Tongue (tissue), 3 donors: ENCODE measurements at places on chromosomes 5 and 9.

- DNase-seq: no peak
Measured at GRCh38 chr9:95937131-95937530, 61.6 kb downstream of the ERCC6L2 start.

GRCh38 chr9:18485714-18486113 lies 11.8 kb downstream of the ADAMTSL1 start:
- no peak for DNase-seq

DNA sequence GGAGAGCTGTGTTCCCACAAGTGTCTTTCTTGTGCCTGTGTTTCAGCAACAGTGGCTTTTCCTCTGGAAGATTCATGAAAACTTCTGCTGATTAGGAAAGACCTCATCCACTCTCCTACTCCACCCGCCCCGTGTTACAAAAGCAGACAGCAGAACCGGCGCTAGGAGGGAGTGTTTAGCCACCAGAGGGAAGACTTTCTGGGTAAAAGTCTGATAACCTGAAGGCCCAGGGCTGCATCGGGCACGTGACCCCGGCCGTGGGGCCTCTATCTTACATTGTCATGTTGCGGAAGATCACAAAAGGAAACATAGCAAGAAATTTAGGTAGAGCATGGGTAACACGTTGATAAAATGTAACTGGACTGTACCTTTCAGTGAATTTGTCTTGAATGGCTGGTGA lies 32.0 kb upstream of the DMRT2 start:
- peak; percentile 64 for DNase-seq

DNA sequence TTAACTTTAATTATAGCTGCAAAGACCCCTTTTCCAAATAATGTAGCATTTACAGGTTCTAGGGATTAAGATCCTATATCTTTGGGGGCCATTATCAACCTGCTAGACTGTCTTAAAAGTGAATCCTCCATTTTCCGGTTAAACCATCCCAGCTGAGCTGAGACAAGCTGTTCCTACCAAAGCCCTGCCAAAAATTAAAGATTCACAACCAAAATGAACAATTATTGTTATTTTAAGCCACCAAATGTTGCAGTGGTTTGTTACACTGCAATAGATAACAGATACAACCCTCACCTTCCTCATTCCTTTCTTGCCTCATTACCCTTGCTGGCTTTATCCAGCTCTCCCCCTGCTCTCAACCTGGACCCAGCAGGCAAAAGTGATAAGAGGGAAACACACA lies 343.4 kb downstream of the CDK5RAP2 start:
- no peak for DNase-seq

GRCh38 chr5:122816756-122817155 lies 28.7 kb upstream of the SNX24 start:
- no peak for DNase-seq

GRCh38 chr9:100170556-100170955 lies 71.5 kb downstream of the INVS start:
- DNase-seq: no peak

DNA sequence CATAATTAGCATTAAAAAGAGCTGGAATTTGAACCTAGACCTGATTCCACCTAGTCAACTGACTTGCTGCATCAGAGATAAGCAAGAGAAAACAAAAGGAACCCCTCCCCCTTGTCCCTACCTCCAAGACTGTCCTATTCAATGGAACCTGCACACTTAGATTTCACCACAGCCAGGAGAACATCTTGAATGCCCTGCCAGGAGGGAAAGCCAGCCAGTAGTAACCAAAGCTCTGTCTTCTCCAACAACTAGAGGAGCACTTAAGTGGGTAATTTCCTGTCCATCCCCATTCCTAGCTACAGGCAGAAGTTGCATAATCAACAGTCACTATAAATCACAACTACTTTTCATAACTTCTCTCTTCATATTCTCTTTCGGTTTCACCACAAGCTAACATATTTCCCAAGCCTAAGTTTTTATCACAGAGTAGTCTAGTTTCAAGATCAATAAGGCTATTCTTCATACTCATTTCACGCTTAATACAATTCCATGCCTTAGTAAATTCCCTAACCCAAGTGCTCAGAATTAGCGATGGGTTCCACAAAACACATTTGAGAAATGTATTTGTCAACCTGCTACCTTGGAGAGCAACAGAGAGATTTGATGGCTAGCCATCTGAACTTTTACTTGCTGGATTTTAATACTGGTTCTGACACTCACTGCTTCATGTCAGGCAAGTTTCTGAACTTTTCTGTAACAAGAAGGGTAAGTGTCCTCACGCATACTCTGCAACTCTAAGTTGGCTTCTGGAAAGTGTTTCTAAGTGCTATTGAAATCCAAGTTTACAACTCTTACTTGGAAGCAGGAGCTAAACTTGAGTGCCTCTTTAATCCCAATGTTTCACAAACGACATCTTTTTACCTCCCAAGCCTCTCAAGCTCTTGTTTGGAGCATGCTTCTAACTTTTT lies 2.0 kb downstream of the DENND1A start:
- DNase-seq: peak; percentile 11

GRCh38 chr5:33330426-33330825 lies 110.3 kb upstream of the TARS1 start:
- DNase-seq: peak; percentile 47

DNA sequence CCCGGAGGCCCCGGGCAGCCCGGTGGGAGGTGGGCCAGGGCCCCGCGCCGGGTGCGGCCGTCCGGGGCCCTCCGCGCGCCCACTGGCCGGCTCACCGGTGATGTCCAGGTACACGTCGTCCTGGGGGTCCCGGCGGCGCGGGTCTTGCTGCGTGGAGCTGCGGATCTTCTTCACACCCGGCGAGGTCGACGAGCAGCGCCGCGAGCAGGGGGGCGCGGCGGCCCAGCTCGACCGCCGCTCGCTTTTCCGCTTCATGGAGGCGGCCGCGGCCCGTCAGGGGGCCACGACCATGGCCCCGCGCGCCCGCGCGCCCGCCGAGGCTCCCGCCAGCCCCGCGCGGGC lies 548 bp downstream of the CDC14B start:
- DNase-seq: no peak

GRCh38 chr5:167358868-167359492 lies 932.5 kb upstream of the WWC1 start:
- no peak for DNase-seq

DNA sequence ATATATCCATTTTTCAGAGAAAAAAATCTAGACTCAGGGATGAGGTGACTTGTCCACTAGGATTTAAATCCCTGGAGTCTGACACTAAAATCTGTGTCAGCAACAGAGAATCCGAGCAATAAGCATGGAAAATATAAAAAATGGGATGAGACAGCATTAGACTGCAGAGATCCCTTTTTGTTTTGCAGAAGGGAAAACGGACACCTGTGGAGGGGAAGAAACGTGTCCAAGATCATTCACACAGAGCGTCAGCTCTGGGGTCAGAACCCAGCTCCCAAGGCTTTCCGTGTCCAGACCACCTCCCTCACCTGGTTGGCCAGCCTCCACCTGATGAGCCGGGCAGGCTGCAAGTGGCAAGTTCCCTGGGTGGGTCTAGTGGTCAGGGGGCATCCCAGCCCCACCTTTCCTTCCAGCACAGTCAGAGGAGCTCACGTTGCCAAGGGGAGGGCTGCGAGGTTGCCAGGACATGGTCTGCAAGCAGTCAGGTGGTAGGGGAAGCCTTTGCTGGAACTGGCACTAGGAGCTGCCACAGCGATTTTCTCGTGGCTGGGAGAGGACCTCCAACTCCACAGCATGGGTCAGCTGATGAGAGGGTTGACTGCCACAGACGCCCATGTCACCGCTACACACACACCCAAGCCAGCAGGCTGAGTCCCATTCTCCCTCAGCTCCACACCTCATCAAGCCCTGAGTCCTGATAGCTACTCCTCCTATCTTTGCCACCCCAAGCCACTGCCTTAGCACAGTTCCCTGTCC lies 65.9 kb upstream of the CPLX2 start:
- no peak for DNase-seq

DNA sequence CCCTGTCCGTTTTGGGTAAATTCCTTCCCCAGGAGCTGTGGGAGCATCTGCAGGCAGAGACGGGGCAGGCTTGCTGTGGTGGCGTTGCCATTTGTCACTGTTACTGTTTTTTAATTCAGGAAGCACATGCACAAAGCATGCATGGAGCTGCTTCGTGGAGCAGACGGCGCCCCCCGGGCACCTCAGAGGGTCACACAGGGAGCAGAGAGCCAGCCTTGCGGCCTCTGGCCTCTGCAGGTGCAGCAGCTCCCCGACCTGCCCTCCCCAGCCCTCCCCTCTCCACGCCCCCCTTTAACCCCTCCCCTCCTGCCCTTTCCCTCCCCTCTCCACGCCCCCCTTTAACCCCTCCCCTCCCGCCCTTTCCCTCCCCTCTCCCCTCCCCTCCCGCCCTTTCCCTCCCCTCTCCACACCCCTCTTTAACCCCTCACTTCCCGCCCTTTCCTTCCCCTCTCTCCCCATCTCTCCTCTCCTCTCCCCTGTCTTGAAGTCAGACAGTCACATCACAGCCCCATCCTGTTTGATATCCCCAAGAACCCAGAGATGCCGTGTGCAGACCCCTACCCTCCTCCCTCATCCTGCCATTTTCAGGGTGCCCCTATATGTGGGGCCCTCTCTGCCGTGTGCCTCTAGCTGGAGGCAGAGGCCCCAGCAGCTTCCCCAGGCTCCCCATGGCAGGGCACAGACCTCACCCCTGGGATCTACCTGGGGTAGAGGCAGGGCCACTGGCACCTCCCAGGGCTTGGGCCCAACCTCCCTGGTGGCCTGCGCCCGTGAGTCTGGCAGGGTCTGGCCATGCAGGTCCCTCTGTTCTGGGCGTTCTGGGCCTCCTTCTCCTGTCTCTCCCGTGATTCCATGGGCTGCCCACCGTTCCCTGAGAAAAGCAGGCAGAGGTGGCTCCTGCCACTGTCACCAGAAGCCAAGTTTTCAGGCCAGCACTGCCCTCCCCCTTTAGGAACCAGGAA lies 29.6 kb upstream of the UBAC1 start:
- DNase-seq: peak; percentile 86

GRCh38 chr5:51968756-51969155 lies 585.5 kb downstream of the ISL1 start:
- DNase-seq: no peak

- DNase-seq: no peak
Measured at GRCh38 chr9:87198716-87199115, 251.4 kb upstream of the GAS1 start.

- DNase-seq: no peak
Measured at GRCh38 chr5:14174230-14174636, 31.1 kb downstream of the TRIO start.

DNA sequence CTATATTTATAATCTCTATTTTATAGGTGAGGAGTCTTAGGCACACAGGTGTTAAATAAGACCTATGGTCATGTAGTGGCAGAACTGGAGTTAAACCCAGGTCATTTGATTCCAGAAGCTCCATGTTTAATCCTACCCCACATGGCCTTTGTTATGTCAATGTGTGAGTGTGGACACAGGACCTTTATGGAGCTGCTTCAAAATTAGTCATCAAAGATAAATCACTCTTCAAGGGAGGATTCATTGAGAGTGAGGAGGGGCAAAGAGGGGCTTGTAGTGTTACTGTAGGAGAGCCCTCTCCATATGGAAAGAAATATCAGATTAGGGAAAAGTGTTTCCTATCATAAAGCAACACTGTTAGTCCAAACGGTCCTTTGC lies 74.6 kb upstream of the ARRDC3 start:
- DNase-seq: no peak

DNA sequence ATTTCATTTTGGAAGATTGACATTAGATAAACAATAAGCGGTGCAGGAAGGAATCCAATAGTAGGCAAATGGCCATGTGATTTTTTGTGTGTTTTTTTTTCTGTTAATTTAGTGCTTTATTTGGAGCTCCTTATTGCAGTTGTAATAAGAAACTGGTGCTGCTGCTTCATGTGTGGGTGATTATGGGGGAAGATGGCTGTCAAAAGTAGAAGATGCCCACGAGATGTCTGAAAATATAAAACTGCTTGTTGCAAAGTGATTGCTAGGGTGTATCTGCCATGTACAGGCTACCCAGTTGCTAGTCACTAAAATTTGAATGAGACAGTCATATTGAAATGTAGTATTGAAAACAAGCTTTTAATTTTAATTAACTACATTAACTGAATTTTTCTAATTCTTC lies 216.7 kb upstream of the FTMT start:
- no peak for DNase-seq

GRCh38 chr9:131422241-131422792 lies 28.4 kb downstream of the PRRC2B start:
- DNase-seq: no peak

GRCh38 chr9:72322678-72323077 lies 42.3 kb downstream of the ZFAND5 start:
- no peak for DNase-seq

DNA sequence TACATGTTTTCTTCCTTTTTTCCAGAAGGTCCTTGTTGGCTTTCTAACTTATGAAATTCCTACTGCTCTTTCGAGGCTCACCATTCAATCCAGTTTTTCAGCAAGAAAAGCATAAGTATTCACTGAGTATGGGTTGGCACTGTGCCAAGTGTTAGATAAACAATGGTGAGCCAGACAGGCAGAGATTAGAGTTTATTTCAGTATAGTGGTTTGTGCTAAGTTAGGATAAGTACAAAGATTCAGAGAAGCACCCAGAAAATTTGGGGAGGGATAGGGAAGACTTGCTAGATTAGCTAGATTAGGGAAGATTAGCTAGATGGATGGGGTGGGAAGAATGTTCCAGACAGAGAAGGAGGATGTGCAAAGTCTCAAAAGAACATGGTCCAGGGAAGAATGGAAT lies 122.9 kb downstream of the OXCT1 start:
- DNase-seq: peak; percentile 46

DNA sequence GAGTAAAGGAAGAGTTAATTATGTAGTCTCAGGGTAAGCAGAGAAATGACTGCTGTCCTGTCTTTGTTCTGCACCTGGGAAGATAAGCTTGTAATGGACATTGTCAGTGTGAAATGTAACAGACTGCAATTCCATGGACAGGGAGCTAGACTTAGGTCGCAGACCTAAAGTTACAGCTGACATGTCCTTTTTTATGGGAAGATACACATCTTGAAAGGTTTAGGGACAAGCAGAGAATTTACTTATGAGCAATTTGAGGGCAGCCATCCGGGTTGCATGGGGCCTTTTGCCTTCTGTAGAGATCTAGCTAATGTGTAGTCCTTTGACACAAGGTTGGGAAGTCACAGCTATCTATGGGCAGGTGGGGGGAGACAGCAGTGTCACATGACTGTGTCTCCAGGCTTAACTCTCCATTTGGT lies 85.7 kb downstream of the SERINC5 start:
- DNase-seq: no peak

GRCh38 chr5:159560088-159560487 lies 229.8 kb upstream of the IL12B start:
- DNase-seq: no peak

- DNase-seq: peak; percentile 84
Measured at GRCh38 chr9:101449071-101449721, 13.6 kb upstream of the ALDOB start.

GRCh38 chr5:101728933-101729332 lies 567.2 kb downstream of the SLCO4C1 start:
- DNase-seq: no peak

GRCh38 chr5:177357459-177358351 lies at the start of gene RGS14:
Gene RGS14 (plus strand): TSS chr5:177357924. CDS start chr5:177358025, 101 bp downstream.
- peak; percentile 37 for DNase-seq

DNA sequence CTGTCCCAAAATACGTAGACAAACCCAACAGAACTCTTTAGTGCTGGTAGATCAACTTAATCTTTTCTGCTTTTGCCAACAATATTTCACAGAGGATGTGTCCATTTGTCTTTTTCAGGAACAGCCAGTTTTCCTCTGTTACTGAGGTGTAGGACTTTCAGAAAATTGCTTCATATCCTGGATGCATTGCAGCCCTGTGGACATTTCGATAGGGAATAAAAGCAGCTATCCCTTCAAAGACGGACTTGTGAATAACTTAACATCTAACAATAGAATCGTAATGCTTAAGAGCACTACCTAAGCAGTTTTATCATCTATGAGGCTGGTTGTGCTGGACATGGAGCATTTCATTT lies 59.7 kb downstream of the PCSK1 start:
- no peak for DNase-seq

GRCh38 chr5:6847870-6848269 lies 134.6 kb downstream of the TENT4A start:
- no peak for DNase-seq
